Inflammatory macrophage treated with lipopolysaccharide for 4 hours (primary cell): ENCODE measurements at places on chromosomes 7 and 10.

GRCh38 chr7:38558761-38559345 lies 72.3 kb downstream of the AMPH start:
- no peak for DNase-seq

GRCh38 chr7:127666602-127667001 lies 14.6 kb downstream of the SND1 start:
- DNase-seq, result no peak

DNA sequence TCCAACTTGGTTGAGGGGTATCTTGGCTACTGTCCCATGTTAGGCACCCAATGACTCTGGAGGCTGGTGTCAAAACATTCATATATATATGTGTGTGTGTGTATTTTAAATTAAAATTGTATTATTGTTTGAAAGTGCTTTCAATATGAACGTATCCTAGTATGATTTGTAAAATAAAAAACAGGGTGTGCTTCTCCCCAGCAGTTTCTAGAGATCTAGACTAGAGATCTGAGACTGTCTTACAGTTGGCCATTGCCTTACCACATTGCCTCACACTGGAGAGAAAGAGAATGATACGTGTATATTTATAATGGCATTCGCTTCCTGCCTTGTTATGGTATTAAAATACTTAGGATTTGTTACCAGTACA lies 1.2 kb downstream of the BAG3 start:
- peak; percentile 57 for DNase-seq

DNA sequence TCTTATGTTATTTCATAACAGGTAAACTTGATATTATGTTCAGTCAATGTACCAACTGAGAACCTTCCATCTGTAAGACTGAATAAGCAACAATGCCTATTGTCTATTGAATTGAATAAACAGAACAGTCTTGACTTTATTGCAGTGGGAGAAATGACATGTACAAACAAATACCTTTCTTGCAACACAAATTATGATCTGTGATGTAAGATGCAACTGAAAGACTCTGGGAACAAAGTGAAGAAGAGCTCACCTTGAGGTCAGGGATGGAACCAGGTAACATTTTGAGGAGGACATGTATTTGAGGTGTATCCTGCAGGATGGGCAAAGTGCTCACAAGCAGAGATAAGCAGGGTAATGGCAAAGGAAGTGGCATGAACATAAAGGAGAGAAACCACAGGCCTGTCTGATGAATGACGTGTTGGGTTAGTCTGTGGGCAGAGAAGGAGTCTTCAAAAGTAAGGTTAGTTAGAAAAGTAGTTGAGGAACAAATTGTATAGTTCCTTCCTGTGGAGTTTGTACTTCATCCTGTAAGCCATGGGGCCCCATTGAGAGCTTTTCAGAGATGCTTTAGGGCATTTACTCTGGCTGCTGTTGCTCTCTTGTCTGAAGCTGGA lies 9.5 kb downstream of the PNLIPRP3 start:
- DNase-seq, result no peak

- DNase-seq, result no peak
Observed at GRCh38 chr7:141475679-141476078, 75.5 kb upstream of the AGK start.

DNA sequence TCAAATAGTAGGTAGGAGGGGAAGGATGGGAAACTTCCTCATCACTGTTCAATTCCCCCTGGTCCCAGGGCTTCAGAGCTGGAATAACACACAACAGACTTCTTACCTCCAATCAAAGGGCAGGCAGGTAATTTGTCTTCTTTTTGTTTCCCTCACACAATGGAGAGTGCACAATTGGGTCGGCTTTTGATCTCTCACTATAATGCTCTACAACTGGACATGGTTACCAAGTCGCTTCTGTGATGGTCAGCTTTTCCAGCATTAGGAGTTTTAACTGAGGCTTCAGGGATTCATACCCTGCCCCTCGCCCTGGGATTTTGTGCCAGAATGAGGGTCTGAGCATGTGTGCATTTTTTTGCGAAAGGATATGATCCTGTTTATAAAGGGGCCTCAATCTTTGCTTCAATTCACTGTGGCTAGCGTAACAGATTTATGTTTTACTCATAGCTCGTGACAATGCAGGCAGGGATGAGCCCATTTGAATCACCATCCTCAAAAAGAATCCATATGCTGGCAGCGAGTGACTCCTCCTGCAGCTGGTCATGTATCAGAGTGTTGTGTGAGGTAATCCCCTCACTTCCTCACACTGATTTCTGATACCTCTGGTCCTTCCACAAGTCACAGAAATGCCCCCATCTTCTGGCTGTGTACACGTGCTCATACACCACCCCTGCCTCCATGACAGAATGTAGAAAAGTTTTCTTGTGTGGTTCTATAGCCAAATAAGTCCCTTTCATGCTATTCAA lies 189.6 kb downstream of the CTTNBP2 start:
- DNase-seq, result no peak

DNA sequence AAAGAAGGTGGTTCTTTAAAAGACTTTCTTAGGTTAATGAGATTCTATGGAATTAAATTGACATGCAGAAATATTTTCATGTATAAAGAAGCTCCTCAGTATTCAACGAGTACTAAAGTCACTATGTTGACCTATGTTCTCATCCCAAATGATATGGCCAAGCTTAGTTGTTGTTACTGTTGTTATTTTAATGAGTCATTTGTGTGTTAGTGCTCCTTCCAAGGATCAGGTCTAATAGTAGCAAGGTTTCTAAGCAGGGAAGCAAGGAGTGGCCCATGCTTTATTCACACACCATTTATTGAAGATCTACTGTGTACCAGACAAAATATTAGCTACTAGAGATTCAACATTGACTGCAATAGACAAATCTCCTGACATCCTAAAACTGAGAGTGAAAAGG lies 41.9 kb downstream of the LRRN3 start:
- no peak for DNase-seq

DNA sequence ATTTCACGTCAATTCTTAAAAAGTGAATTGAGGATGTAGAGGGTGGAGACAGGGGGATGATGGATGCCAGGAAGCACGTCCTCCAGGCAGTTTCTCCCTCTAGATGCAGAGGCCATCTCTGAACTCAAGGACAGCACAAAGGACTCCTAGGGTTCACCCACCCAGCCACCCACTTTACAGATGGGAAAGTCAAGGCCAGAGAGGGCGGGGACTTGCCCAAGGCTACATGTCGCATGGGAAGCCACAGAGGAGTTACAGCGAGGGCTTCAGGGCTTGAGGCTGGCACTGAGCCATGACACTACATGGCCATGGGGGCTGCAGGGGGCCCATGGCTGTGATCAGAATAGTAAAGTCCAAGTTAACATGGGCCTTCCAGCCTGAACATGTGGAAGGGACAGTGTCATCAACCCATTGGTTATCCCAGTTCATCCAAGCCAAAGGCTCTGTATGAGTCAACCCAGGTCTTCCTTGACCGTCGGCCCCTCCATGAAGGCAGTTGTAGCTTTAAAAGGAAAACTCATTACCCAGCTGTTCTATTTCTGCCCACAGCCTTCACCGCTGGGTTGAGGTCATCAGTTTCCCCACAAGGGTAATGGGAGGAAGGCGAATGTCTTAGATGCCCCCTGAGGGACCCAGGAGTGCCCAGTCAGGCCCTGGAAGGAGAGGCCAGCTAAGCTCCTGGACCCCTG lies 24.3 kb upstream of the KPNA7 start:
- no peak for DNase-seq

DNA sequence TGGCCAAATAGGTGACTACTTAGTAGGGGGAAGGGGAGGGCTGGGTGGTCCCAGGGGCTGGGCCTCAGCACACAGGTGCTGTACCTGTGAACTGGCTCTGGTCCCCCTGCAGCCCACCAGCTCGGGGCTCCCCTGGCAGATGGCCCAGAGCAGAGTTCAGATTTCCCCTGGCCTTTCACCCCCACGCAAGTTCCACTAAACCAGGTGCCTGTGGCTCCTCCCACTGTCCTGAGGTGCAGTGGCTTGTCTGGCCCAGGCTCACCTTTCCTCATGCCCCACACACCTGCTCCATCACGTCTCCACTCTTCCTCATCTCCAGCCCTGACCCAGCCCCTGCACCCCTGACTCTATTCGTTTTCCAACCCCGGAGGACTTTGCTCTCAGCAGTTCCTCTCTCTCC lies 47.3 kb upstream of the OPALIN start:
- DNase-seq, result no peak

DNA sequence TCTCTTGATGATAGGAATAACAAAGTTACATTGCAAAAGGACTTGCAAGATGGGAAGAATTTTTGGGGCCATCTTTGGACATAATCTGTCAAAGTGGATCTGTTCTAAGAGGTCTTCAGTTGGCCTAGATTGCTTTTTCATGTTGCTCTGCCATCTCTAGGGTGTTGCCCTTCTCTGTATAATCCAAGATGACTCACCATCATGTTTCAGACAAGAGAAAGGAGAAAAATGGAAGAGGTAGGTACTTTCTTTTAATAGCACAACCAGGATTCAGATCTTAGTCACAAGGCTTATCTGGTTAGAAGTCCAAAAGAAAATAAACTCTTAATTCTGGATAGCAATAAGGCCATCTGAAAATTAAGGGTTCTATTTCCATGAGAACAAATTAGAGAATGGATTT lies 38.7 kb upstream of the FOXP2 start:
- DNase-seq, result no peak

GRCh38 chr10:61554925-61555324 lies 101.7 kb upstream of the TMEM26 start:
- DNase-seq, result peak; percentile 7

DNA sequence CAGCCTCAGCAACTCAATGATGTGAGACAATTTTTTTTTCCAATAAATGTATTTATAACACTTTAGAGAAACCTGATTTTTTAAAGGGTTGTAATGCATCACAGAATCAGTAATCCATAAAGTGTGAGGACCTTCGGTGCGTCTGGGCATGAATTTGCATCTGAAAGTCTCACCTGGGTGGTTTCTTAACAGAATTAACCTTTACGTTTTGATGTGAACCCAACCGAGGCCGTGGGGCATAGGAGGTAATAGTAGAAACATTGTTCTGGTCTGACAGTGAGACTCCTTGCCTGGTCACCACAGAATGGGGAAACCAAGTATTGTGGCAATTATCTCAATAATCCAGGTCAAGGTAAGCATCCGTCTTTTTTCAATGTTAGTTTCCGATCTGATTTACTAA lies 114.6 kb downstream of the PRKCQ start:
- no peak for DNase-seq

- no peak for DNase-seq
Observed at GRCh38 chr10:528173-529165, 161.0 kb downstream of the DIP2C start.

- DNase-seq, result no peak
Observed at GRCh38 chr7:25625306-25625992, 397.2 kb upstream of the NPVF start.

DNA sequence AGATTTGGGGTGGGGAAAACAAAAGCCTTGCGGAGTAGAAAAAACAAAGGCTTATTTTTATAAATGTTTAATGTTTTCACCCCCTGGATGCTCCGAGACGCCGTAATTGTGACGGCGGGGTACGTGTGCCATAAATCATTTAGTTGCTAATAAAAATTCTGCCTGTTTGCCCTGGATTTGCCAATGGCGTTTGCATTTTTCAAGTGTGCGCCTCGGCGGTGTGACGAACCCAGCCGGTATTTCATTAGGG lies 2.5 kb upstream of the TNRC18 start:
- no peak for DNase-seq

- DNase-seq, result peak; percentile 3
Observed at GRCh38 chr7:17682586-17682985, 257.7 kb downstream of the SNX13 start.

DNA sequence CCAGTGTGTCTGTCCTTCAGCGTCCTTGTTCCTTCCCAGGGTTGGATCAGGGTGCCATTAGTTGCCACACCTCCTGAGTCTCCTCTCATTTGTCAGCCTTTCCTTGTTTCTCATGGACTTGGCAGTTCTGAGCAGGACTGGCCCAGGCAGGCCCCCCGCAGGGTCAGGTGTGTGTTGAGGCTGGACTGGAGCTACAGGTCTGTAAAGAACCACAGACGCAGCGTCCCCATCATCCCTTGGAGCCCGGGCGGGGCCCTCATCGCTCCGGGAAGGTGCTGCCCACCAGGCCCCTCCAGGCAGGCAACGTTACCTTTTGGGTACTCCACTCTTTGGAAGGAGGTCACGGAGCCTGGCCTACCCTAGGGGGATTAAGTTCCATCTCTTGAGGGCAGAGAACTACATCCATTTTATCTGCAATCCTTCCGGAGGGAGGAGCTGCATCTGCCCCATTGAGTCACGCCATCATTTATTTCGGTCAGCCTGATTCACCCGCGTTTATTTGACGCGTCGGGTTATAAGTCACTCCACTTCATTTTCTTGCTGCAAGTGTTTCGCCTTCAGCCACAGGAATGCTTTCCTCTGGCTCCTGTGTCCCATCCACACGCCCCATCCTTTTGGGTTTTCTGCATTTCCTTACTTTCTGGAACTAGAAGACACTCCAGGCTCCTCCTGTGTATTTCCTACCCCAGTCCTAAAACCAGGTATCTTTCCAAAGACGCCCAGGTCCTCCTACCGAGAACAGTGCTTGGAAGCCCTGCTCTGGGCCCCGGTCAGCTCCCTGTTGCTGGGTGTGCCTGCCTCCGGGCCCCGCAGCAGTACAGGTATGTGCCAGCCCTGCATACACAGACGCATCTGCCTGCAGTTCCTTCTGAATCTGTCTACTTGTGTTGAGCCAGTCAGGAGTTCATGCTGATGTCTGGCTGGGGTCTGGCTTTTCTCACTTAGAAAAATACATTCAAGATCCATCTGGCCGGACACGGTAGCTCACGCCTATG lies 141.9 kb downstream of the MAD1L1 start:
- no peak for DNase-seq
